ENCODE measurements at places on chromosomes 11 and 22.

- DNase-seq = no peak
Measured at GRCh38 chr11:10906521-10906920, 48.7 kb upstream of the ZBED5 start.

DNA sequence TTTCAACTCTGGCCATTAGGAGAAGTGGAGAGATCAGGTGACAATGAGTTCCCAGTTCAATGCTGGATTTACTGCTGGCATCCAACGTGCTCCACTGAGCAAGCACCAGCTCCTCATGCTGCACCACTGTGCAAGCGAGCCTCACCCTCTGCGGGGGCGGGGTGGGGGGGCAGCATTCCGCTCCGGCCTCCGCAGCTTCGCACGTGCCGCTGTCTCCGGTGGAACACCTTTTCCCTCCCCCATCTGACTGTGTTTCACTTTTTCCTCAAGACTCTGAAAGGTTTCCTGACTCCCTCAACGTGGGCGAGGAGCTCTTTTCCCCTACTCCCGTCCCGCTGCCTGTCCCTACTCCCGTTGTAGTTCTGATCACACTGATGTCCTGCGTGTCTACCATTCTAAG, 835 bp upstream of the RHOD start:
- no peak for DNase-seq

- no peak for DNase-seq
Measured at GRCh38 chr22:44668190-44668885, 33.7 kb upstream of the PRR5 start.

DNA sequence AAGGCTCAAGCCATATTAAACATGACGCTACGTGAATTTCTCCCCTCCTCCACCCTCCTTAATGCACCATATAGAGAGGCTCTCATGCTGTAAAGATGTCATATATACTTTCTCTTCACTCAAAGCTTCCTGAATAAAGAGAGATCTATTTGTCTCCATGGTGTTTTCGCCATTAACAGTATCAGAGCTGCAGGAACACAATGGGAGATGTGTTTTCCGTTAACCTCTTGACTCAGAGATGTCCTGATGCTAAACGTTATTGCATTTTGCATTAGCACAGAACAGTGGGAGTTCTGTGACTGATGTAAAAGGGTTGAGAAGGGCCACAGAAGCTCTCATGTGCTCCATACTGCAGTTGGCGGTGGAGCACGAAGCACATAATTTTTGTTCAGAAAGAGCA, 25.7 kb upstream of the BLID start:
- no peak for DNase-seq

DNA sequence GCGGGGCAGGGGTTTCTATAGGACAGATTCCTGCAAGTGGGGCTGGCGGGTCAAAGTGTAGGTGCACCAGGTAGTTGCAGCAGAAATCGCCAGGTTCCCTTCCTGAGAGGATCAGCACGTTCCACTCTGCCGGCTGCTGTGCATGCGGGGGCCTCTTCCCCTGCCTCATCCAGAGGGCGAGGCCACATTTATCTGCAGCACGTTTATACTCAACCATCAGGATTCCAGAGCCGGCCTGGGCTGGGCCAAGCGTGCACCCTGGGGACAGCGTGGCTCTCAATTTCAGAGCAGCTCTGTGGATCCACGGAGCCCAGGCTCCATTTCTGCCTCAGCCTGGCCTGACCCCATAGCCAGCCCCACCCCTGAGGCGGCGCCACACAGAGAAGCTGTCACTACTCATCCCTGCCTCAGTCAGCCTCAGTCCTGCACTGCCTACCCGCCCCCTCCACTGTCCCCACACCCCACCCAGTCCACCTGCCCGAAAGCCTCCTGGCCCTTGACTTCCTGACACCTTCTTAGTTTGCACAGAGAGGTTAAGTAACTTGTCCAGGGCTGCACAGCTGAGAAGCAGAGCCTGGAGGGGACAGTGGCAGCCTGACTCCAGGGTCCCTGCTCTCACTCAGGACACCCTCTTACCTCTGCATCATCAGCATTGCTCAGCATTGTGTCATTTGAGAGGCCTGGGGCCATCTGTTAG, 45.9 kb upstream of the RTL6 start:
- no peak for DNase-seq
